ENCODE measurements at places on chromosomes 11 and 22. TPM values are rescaled to one million over a fixed set of nuclear protein-coding genes. Genes with fewer than 3 reads are reported as not detected.

CAVIN3 gene
- 42.9 TPM for total RNA-seq

OR8G5 gene
- total RNA-seq = not detected

MS4A15 gene
- not detected for total RNA-seq

OAF gene
- 86.9 TPM for total RNA-seq

FADS1 gene
- total RNA-seq = 16.6 TPM

TBC1D10A gene
- total RNA-seq = 26.8 TPM

MPZL3 gene
- 10.7 TPM for total RNA-seq

TALDO1 gene
- 229 TPM for total RNA-seq

GRM5 gene
- total RNA-seq = not detected

C22orf31 gene
- not detected for total RNA-seq
